ENCODE measurements at places on chromosomes 12 and 14.

DNA sequence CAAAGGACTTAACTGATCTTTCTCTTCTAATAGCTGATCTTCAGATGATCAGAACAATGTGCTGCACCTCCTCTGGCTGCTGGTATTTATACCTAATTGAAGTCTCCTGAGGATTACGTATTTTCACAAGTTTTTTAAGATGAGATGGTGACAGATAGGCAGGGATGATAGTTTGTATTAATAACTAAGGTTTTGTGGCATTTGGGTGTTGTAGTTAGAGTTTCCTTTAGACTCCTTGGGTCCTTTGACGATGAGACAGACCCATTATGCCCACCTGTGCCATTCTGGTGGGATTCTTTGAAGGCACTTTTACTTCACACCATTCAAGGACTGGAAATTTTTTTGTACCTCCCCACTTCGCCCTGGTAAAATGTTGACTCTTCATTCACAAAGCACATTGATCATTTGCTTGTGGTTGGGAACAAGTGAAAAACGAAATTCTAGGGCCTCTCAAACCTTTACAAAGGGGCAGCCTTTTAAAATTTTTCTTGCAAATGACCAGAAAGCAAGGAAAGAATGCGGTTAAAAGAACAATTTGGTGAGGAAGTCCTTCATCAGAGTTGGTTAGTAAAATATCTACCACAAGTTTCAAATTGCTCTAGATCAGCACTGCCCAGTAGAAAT is at the start of gene IFNG:
Gene IFNG (minus strand): TSS at position 60 of the 624 bp plus-strand sequence. CDS start 125 bp downstream, outside the sequence.
- DNase-seq, result no peak

DNA sequence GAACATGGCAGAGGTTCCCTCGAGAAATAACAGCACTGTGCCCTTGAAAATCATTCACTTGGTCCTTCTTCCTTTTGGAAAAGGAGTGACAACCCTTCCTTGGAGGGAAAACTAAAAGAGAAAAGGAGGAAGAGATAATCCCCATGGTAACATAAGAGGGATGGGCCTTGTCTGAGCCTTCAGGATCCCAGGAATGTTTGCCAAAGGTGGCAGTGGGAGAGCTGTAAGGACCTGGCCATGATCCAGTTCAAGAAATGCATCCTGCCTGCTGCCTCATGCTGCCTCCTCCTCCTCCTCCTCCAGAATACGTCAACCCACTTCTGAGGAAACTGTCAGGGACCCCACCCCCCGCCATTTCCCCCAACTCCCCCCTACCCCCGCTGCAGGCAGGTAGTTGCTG is 118.8 kb downstream of the KCNK10 start:
- DNase-seq, result no peak

DNA sequence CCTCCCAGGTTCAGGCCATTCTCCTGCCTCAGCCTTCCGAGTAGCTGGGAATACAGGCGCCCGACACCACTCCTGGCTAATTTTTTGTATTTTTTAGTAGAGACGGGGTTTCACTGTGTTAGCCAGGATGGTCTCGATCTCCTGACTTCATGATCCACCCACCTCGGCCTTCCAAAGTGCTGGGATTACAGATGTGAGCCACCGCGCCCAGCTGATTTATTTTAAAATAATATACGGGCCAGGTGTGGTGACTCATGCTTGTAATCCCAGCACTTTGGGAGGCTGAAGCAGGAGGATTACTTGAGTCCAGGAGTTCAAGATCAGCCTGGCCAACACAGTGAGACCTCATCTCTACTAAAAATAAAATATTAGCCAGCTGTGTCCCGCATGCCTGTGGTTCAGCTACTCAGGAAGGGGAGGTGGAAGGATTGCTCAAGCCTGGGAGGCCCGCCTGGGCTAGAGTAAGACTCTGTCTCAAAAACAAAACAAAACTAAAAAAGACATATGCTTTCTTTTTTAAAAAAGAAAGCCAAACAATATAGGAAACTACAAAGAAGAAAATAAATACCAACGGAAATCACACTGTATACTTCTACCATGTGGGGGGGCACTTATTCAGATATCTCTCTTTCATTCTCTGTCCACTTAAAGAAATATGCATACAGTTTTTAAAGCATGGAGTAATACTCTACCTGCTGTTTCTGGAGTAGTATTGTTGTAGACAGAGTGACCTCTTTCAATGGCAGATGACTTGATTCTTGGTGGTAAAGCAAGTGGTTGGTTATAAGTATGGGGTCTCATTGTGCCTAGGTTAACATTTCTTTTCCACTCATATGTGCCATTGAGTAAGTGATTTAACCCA is 930 bp upstream of the MIA2 start:
- DNase-seq, result no peak

DNA sequence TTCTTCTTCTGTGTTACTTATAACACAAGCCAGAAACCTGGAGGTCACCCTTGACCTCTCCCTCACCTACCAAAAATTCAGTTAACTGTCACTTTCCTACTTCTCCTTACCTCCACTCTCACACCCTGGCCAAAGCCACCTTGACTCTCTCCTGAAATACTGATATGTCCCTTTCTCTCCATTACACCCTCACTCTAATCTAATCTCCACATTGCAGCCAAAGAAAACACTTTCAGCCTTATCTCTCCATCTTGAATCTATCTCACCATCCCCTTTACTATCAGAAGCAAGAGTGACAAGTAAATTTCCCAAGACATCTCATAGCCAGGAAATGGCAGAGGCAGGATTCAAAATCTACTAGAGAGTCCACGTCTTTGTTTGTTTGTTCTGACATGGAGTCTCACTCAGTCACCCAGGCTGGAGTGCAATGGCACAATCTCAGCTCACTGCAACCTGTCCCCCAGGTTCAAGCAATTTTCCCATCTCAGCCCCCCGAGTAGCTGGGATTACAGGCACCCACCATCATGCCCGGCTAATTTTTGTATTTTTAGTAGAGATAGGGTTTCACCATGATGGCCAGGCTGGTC is 28.0 kb upstream of the USP15 start:
- DNase-seq, result no peak

GRCh38 chr12:9367201-9367600 is 159.0 kb upstream of the PZP start:
- DNase-seq, result no peak

- DNase-seq, result no peak
These were observed 145.7 kb downstream of the CNTN1 start for GRCh38 chr12:40837891-40838429.

- no peak for DNase-seq
These were observed 112.7 kb downstream of the PLXNC1 start for GRCh38 chr12:94261119-94261518.

DNA sequence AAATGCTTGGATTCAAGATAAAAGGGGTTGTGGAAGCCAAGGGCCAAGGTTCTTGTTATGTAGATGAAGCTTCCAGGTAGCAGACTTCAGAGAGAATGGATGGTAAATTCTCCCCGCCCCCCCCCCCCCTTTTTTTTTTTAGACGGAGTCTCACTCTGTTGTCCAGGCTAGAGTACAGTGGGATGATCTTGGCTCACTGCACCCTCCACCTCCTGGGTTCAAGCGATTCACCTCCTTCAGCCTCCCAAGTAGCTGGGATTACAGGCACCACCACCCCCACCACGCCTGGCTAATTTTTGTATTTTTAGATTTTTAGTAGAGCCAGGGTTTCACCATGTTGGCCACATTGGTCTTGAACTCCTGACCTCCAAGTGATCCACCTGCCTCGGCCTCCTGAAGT is 4.1 kb downstream of the DGLUCY start:
- DNase-seq, result no peak

- DNase-seq, result no peak
These were observed 20.1 kb downstream of the CGRRF1 start for GRCh38 chr14:54529811-54530210.

GRCh38 chr14:64760146-64760755 is 56.0 kb downstream of the PLEKHG3 start:
- no peak for DNase-seq

DNA sequence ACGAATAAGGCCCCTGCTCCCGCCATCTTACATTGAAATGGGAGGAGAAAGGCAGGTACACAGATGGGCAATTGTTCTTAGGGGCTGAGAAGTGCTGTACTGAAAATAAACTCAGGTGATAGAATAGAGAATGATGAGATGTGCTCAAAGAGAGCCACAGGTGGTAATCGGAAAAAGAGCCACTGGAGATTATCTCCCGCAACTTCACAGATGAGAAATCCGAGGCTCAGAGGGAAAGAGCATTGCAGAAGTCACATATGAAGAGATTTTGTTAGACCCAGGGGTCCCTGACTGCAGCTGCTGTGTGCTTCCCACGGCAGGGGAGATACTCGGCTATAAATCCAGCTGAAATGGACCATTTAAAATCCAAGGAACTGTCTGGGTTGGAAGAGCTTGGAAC is 73.7 kb downstream of the PRIMA1 start:
- no peak for DNase-seq

DNA sequence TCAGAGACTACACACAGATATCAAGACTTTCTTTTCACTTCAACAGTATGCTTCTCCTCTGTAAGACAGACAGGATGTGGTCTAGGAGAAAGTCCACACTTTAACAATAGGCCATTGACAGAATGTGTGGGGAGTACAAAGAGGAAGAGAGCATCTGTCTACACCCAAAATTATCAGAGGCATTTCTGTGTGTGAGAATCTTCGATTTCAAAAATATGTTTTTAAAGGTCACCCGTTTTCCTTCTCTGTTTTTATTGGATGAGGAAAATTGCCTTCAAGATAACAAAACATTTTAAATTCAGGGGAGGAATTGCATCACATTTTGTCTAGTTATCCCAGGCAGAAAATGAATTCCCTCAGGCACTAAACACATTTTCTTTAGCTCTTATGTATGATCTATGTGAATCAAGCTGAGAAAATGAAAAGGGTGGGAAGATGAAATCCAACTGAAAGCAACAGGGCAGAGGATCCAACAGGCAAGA is 16.4 kb downstream of the NAV3 start:
- no peak for DNase-seq

DNA sequence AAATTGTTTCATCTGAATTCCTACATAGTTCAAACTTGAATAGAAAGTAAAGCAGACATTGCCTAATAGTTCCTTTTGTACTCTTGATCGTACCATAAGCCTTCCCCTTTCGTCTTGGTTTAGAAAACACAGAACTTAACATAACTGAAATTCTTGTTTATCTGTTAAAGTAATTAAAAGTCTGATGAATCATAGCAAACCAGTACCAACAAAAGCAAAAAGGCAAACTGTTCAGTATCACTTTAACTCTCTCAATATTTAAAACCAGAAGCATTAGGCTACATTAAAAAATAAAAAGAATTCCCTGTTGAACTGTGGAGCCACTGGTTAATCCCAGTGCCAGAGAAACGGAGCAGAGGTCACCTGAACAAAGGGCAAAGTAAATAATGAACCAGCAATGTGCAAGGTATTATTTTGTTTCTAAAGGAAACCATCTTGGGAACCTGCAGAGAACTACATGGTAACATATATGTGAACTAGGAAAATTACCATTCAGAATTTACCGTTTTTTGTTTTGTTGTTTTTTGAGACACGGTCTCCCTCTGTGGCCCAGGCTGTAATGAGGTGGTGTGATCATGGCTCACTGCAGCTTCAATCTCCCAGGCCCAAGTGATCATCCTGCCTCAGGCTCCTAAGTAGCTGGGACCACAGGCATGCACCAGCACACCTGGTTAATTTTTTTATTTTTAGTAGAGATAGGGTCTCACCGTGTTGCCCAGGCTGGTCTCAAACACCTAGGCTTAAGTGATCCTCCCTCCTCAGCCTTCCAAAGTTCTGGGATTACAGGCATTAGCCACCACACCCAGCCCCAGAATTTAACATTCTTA is 17.1 kb upstream of the HIGD1C start:
- DNase-seq, result no peak

DNA sequence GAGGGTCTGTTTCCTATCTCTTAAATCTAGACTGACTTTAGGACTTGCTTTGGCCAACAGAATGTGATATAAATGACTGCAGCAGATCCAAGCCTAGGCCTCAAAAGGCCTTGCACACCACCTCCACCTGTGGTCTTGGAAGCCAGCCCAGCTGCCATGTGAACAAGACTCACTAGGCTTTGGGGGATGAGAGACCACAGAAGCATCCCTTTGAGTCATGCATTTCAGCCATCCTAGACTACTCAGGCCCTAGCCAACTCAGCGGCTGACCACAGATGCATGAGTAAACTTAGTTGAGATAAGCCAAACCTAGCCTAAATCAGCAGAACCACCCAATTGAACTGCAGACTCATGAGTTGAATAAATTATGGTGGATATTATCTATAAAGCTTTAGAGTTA is 87.7 kb downstream of the KCNH5 start:
- no peak for DNase-seq

DNA sequence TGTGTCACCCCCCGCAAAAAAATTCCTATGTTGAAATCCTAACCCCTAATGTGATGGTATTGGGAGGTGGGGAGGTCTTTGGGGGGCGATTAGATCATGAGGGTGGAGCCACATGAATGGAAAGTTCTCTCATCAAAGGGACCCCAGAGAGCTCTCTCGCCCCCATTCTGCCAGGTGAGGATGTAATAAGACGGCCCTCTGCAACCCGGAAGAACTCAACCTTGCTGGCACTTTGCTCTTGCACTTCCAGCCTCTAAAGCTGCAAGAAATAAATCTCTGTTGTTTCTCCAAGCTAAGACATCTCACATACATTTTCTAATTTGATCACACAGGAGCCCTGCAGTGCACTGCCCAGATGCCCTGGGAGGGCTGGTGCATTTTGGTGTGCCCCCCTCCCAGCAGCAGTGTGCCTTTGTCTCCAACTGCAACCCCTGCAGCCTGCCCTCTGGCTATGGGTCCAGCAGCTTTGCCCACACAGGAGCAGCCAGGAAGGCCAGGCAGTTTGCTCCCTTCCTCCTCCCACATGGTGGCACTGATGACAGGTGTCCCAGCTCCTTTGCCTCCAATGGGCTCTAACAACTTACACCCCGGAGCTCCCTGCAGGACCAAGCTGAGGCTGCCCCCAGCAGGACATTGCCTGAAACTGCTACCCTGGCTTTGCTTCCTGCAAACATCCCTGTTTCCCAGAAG is 59.3 kb downstream of the C14orf132 start:
- peak; percentile 58 for DNase-seq

DNA sequence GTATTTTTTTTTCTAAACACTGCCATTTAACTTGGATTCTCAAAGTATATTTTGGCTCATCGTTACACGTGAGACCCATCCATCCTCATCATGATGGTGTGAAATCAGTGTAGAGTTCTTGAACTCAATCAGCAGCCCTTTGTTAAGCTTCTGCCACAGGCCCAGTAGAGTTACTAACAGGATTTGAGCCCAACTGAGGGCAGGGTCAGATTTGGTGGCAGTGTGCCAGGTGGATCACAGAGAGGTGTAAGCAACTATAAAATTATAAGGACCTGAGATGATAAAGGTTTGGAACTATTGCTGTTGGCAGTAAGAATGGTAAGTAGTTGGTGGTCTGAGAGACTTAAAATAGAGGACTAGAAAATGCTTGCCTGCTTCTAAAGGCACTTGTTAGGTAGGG is 72.8 kb downstream of the RASSF8 start:
- DNase-seq, result no peak

GRCh38 chr14:89626233-89626806 is 209.3 kb upstream of the FOXN3 start:
- DNase-seq, result no peak

DNA sequence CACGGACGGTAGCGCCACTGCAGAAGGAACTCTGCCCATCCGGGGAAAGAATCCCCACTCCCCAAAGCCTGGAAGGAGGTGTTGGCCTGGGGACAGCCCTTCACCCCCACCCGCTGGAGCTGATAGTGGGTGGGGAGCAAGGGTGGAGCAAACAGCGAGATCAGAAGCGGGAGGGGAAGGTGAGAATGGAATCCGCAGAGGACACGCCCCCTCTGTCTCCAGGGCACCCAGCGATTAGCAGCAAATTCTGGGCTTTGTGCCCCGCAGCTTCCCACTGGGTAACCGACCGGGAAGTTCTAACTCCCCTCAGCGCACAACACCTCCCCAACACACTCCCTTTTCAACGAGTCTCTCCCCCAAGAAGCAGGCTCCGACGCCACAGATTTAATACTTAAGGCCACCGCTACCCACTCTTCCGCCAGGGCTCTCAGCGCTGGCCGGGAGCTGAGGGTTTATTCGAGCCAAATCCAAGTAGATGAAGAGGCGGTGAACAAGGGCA is 1.4 kb downstream of the SLC25A29 start:
- DNase-seq, result no peak
